ENCODE measurements at places on chromosomes 11 and 22.

DNA sequence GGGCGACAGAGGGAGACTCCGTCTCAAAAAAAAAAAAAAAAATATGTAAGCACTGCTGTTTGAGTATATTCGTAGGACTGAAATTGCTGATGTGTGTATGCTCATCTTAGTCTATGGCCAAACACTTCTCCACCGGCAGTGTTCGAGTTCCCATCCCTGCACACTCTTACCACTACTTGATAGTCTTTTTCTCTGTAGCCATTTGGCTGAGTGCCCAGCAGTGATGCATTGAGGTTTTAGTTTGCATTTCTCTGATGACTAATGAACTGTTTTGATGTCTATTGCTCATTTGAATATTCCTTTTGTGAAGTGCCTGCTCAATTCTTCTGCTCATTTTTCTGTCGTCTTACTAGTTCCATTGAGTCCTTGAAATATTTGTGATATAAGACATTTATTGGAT, 1.9 kb downstream of the TIRAP start:
- DNase-seq = peak; percentile 90

DNA sequence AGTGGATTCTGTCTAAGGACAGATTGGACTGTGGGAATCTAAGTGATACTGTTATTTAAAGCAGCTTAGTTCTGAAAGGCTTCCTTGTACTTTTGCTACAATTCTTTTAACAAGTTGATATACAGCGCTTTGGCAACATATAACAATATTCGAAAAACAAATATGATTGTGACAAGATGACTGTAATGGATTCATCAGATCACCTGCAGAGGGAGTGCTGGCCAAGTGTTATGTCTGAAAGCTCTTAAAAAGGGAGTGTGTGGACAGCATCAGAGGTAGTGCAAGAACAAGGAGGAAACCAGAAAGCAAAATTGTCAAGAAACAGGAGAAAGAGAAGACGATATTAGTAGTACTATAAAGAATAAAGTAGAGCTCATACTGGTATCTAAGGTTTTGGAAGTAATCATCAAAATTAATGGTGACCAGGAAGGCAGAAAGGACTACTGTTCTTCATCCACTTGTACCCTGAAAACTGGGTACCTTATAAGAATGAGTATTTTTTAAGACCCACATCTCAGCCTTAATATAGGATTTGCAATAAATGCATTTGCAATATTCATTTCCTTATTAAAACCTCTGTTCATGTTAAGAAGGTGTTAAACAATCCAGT, 1112.0 kb upstream of the CCDC90B start:
- peak; percentile 47 for DNase-seq

DNA sequence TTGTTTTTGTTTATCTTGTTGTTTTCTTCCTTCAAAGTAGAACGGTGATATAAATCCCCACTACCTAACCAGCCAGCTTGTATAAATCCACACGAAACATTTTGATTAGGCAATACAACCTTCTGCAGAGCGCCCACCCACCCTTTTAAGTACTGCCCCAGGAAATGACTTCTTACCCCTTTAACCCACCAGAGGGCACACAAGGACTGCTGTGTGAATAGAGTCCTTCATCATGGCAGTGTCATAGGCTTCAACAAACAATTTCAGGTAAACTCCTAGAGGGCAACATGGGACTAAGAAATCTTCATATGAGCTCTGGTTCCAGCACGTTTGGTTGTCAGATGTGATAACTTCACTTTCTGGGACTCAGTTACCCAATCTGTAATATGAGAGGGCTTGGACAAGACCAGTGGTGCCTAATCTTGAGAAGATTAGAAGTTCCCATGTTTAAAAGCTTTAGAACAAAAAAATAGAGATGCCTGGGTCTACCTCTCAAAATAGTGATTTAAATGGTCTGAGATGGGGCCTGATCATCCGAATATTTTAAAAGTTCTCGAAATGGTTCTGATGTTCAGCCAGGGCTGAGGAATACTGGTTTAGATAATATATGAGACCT, 56.1 kb downstream of the PIWIL4 start:
- DNase-seq = peak; percentile 81

DNA sequence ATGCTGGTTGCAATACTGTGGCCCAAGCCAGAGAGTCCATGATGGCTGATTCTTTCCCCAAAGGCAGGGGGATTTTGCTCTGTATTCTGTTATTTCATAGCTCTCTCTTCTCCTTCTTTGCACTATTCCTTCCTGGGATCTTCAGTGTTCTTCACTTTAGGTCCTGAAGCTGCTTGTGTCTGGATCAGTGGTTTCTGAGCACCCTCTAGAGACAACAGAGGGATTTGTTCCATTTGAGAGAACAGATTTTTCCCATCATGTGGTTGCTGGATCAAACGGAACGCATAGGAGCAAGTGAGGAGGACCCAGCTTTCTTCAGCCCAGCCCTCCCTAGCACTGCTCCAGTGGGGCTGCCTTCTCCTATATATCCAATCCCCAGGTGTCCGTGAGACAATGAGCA, 68.7 kb upstream of the SYN3 start:
- DNase-seq = peak; percentile 27

- no peak for DNase-seq
Observed at GRCh38 chr11:44760917-44761550, 34.3 kb downstream of the TSPAN18 start.

DNA sequence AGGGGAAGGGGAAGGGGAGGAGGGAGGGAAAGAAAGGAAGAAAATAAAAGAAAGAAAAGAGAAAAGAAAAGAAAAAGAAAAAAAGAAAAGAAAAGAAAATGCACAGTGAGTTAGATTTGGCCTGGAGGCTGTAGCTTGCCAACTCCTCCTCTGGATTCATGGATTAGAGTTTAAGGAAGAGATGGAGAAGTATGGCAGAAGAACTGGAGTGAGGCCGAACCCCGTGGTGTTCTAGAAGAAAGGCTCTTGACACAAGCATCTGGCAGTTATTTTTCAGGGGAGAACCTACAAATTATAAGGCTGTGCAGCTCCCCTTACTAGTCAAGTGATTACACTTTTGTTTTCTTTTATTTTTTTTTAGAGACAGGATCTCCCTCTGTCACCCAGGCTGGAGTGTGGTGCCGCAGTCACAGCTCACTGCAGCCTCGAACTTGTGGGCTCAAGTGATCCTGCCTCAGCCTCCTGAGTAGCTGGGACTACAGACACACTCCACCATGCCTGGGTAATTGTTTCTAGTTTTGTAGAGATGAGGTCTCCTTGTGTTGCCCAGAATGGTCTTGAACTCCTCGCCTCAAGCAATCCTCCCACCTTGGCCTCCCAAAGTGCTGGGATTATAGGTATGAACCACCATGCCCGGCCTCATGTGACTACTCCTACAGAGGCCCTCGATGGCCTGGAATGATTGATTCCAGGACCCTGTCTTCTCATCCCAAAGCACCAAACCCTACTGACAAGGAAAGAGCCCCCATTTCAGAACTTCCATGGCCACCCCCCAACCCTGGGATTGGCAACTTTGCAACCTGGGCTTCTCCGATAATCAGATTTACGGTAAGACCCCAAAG, 19.5 kb downstream of the ZNF74 start:
- no peak for DNase-seq

- peak; percentile 21 for DNase-seq
Observed at GRCh38 chr11:62497132-62497801, 49.3 kb downstream of the AHNAK start.

GRCh38 chr22:42261296-42261695, 9.2 kb downstream of the TCF20 start:
- DNase-seq = no peak

- DNase-seq = peak; percentile 75
Observed at GRCh38 chr11:63920126-63920938, 3.4 kb upstream of the RCOR2 start.

DNA sequence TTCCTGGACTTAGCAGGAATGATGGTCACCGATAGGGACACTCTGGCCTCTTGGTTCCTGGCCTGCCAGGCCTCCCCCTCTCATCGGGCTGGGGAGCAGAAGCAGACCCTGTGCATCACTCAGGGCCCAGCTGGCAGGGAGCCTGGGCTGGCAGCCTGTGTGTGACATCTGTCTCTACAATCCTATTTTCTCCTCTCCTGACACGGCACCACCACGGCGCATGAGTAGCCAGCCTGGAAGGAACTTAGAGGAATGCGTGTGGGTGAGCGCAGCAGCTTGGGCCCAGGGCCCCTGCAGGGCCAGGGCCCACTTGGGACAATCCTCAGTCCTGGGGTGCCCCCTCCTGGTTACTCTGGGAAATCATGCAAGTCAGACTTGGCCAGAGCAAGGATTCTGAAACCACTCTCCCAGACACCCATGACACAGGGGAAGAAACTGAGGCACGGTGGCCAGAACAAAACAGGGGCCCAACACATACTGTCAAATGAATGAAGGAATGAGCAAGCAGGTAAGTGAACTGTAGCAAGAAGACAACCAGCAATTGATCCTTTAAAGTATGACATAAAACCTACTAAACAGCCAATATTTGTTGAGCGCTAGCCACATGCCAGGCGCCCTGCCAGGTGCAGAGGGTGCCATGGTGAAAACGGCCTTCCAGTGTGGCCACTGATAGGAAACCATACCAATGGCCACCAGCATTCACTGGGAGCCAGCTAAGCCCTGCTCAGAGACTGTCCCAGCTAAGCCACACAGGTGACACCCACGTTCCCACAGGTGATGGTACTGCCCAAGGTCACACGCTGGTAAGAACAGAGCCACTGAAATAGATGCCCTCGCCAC, 13.3 kb downstream of the RSPH14 start:
- DNase-seq = peak; percentile 30

DNA sequence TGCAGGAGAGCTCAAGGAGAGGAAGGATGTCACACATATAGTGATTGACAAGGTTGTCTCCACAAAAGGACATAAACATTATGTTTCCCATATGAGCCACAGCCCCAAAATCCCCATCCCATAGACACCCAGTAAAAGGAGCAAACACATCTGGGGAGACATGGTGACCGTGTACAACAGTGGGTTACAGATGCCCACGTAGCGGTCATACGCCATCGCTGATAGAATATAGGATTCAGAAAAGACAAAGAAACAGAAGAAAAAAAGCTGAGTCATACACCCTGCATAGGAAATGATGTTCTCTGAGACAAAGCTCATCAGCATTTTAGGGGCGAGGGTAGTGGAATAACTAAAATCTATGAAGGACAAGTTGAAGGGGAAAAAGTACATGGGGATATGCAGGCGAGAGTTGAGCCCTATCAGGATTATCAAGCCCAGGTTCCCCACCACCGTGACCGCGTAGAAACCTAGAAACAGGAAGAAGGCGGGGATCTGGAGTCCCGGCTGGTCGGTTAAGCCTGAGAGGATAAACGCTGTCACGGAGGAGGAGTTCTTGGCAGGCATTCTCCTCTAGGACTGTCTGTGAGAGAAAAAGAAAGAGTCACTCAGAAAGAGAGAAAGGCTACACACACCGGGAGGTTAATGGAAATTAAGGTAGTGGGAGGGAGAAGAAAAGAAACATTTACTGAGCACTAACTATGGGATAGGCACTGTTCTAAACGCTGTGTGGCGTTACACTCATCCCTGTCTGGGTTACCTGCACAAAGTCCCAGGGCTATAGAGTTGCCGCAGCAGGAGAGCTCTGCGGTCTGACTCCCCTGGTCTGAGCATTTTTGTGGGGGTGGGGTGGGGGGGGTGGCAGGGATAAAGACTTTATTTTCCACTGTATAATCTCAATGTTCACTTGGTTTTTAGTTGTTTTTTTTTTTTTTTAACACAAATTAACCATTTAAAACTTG, 36.1 kb upstream of the OR8B8 start:
- peak; percentile 4 for DNase-seq

- no peak for DNase-seq
Observed at GRCh38 chr11:44825058-44825785, 98.5 kb downstream of the TSPAN18 start.

GRCh38 chr11:84022201-84022600, 736.0 kb upstream of the CCDC90B start:
- DNase-seq = no peak

- DNase-seq = no peak
Observed at GRCh38 chr11:121376130-121376529, 76.0 kb upstream of the SORL1 start.

DNA sequence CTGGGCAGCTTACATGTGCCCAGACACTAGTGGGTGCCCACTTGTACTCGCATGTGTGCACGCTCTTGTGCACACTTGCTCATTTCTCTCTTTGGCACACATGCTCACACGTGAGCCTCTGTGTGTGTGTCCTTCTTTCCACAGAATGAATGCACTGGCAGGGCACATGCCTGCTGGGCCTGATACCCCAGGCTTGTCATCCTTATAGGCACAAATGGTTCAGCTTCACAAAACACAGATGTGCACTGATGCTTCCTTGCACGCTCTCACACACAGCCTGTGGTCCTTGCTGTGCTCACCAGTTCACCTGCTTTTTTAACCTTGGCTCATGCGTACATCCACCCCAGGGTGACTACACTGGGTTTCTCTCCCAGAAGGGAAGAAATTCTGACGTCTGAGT, 174.8 kb downstream of the BUD13 start:
- no peak for DNase-seq

GRCh38 chr11:133065847-133066485, 466.3 kb downstream of the OPCML start:
- DNase-seq = no peak

DNA sequence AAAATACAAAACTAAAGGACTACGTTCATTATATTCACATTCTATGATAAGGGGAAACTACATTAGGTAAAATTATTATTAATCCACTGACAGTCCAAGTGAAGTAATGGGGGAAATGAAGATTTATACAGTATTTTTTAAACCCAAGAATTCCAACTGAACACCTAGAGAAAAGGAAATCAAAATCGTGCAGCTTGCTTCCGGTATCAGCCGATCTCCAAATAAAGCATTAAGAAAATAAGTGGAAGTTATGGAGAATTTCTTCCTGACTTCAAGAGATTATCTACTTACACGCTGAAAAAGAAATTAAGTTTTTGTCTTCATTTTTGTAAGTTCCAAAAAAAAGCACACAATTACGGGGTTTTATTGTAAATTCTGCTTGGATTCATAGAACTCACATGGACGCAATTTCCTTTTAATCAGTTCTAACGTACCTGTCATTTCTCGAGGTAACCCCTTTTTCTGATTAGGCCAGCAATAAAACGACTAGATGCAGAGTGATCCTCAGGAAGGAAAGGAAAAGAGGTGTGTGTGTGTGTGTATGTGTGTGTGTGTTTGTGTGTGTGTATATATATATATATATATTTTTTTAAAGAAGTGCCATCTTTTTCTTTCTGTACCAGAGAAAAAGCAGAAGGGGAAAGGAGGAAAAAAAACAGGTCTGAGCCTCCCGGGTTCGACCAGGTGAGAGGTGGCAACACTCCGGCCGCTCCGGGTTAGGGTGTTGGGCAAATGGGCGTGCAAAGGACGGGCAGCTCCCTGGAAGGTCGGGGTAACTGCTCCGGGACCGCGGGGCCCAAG, 1.1 kb downstream of the ZBTB44 start:
- DNase-seq = peak; percentile 39

DNA sequence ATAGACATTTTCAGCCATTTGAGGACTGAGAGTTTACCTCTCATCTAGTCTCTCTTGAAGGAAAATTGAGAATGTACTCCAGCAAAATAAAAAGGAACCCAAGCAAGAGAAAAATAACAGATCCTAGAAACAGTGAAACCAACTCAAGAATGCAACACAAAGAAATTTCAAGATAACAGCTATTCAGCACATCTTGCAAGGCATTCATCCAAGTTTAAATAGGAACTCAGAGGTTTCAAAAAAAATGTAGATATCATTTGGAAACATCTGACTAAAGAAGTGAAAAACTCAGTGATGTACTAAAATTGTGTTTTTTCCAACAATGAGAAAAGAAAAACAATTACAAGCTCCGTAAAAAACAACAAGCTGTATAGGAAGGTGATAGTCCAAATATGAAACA, 76.4 kb downstream of the TMEM135 start:
- DNase-seq = no peak

GRCh38 chr11:2272946-2273280, 2.5 kb upstream of the ASCL2 start:
- DNase-seq = no peak

GRCh38 chr22:21447694-21448402, 19.3 kb upstream of the TMEM191C start:
- DNase-seq = no peak

- no peak for DNase-seq
Observed at GRCh38 chr11:31340903-31341572, 28.5 kb downstream of the DCDC1 start.
